Astrocyte of the hippocampus (primary cell): ENCODE measurements at places on chromosomes 2 and 18.
A peak's percentile ranks its signal among the peaks of the same experiment; 100 is the strongest.

- no peak for DNase-seq
Observed at GRCh38 chr2:10239561-10239967, 63.1 kb upstream of the HPCAL1 start.

DNA sequence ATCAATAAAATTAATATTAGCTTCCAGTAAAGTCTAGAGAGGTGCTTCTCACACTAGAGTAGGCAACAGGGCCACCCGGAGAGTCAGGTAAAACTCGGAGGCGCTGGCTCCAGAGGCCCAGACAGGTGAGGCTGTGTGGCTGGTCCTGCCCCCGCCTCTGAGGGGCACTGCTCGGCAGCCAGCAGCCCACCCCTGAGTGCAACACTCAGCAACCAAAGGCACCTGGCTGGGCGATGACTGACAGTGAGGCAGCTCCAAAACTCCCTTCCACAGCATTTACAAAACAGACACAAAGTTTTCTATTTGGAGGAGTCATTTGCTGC, 138.8 kb upstream of the ID2 start:
- no peak for DNase-seq

GRCh38 chr2:52934920-52935640, 832.5 kb upstream of the CHAC2 start:
- DNase-seq, result no peak

- DNase-seq, result no peak
Observed at GRCh38 chr2:151945186-151945585, 117.0 kb upstream of the ARL5A start.

DNA sequence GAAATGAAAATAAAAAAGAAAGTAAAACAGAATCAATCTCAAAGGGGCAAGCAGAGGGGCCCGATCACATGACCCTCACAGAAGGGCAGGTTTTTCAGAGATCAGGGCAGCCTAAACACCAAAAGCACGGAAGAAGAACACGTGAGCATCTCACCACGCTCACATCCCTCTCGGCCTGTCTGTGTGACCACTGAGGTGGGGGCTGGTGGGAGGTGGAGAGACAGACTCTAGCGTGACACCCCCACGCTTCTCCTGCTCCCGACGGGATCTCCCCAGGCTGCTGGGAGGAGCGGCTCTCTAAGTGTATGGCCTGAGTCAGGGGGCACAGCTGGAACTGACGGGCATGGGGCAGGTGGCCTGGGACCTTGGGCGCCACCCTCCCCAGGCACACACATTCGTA, 23.5 kb upstream of the MTERF4 start:
- no peak for DNase-seq

GRCh38 chr2:205688417-205689200, 6.3 kb downstream of the NRP2 start:
- peak; percentile 46 for DNase-seq

DNA sequence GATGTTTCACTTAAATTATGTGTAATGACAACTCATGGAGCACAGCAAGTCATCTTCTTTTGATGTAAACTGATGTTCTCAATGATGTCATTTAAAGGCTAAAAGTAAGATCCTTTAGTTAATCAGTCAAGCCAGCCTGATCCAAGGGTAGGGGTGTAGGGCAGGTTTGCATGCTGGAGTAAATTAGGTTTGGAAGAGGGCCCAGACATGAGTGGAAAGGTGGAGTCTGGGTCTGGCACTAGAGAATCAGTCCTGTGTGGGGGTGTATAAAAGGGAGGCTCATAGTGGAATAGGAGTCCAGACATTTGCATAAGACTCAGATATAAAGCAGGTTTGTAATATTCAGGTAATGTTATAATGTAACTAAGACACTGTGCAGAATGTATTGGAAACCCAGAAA, 88.8 kb upstream of the NYAP2 start:
- DNase-seq, result peak; percentile 8

DNA sequence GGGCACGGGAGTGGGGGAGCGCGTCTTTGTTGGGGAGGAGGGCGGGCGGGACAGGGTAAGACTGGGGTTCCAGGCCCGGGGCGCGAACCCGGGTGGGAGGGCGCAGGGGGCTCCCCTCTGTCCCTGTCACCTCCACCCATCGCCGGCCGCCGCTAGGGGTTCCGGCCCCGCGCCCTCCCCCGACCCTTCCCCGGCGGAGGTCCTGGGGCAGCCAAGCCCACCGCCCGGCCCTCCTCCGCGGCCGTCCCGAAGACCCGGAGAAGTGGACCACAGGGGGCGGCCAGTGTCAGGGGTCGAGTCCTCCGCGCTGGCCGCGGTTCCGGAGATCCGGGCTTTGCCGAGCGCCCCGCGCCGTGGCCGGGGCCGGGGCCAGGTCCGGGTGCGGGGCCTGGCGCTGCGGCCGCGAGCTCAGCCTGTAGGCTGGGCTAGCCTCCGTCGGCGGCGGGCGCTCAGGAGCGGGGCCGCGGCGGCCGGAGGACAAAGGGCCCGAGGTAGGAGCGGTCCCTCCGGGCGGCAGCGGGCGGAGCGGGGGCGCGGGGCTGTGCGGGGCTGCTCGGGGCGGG, 16.6 kb upstream of the E2F6 start:
- DNase-seq, result no peak

- no peak for DNase-seq
Observed at GRCh38 chr2:26767894-26768487, 3.9 kb downstream of the SLC35F6 start.

GRCh38 chr18:31679791-31680432, 4.5 kb downstream of the B4GALT6 start:
- no peak for DNase-seq

- no peak for DNase-seq
Observed at GRCh38 chr2:74703373-74703772, 49.3 kb downstream of the SEMA4F start.

- DNase-seq, result peak; percentile 69
Observed at GRCh38 chr18:2657788-2658458, 2.4 kb downstream of the SMCHD1 start.

DNA sequence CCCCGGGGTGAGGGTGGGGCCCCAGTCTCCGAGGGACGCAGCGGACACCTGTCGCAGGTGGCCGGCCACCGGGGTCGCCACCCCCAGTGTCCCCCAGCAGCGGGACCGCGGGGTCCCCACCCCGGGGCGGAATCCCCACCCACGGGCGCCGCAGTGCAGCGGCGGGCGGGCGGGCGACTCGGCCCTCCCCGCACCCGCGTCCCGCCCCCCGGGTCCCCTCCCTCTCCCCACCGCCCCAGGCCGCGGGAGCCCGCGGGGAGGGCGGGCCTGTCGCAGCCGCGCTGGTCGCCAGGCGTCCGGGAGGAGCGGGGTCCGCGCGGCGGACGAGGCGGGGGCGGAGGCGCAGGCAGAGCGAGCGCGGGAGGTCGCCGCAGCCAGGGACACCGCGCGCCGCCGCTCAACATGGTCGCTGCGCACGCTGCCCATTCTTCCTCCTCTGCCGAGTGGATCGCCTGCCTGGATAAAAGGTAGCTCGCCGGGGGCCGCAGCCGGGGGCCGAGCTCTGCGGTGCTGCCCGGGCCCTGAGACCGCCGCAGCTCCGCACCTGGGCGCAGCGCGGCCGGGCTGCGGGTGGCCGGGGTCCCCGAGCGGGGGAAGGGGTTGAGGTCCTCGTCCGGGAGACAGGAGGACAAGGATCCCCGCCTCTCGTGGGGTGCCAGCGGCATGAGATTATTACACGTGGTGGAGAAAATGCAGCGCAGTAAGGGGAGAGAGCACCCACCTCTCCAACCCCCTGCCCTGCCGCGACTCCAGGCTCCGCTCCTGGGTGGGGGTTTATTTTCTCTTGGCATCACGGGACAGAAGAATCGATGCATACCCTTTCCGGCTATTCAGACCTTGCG, at the start of gene RAPGEF4:
RAPGEF4 (plus strand) TSS at position 264 of the 842 bp plus-strand sequence; CDS start at position 403, 139 bp downstream.
- DNase-seq, result peak; percentile 47

DNA sequence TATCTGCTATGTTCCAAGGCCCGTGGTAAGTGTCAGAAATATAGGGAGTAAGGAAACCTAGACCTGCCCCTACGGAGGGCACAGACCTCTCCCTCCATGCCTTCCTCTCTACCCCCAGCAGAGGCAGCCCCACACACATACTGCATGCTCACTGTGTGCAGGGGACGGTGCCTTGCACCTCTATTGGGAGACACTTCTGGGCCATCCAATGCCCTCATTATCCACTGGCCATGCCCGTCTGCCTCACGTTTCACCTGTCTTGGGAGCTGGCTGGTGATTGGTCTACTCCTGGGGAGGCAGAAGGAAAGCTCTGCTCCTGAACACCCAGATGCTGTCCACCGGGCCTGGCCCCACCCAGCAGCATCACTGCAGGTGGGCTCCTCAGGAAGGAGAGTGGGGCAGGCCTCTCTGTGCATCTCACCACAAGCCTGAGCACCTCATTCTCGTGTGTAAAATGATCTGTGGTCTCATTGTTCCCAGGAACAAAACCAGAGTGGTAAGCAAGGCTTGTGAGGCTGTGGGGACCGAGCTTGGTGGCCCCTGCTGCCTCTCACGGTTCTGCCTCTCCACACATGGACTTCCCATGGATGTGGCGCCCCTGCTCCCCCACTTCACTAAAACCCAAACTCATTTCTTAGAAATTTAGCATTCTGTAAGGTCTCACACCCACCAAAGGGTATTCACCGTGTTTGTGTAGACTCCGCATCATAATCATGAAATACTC, 312.5 kb upstream of the HS6ST1 start:
- DNase-seq, result no peak

- DNase-seq, result no peak
Observed at GRCh38 chr2:46024146-46024779, 272.9 kb upstream of the EPAS1 start.

- peak; percentile 30 for DNase-seq
Observed at GRCh38 chr2:69685321-69686048, 41.9 kb upstream of the AAK1 start.

- peak; percentile 68 for DNase-seq
Observed at GRCh38 chr18:11320986-11321385, 171.6 kb upstream of the PIEZO2 start.

- no peak for DNase-seq
Observed at GRCh38 chr18:12102136-12102842, 8.6 kb downstream of the ANKRD62 start.

GRCh38 chr2:25576596-25576995, 96.8 kb downstream of the DTNB start:
- DNase-seq, result no peak

DNA sequence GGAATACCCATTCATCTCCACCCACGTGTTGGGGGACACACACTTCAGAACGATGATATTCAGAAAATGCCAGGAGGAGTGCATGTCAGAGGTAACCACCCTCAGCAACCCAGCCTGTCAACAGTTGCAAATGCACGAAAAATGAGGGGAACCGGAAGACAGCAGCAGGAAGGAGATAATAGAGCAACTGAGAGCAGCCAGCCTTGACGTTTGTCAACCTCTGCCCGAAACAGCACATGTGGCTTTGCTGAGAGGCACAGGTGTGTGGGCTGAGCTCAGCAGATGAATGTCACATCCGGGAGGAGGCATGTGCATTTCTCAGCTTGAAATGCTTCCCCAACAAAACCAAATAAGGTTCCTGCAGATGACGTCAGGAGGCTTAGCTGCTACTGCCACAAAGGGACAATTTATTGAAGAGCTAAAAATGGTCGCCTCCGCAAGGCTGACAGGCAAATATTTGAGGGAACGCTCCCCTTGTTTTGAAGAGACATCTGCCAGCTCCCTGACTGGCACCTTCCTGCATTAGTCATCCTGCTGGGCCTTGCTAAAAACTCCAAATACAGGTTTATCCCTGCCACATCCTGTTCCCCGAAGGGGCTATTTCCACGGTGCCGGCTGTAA, 419.0 kb downstream of the NBAS start:
- DNase-seq, result no peak

DNA sequence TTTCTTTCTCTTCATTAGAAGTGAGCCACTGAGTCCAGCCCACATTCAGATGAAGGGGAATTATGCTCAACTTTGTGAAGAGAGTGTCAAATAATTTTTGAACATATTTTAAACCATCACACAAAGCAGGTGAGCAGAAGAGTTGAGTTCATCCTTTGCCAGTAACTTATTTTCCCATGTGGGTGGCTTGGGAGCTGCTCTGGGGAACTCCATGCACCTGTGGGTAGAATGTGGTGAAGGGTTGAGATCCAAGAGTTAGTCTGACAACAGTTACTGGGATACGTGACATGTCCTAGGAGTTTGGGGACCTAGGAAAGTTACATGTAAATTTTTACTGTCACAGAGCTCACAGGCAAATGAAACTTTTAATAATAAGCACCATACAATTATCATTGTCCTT, 21.6 kb downstream of the MAPK4 start:
- DNase-seq, result no peak

- DNase-seq, result no peak
Observed at GRCh38 chr2:55363636-55364035, 56.0 kb downstream of the CCDC88A start.
